ENCODE measurements at places on chromosomes 7 and 10.

DNA sequence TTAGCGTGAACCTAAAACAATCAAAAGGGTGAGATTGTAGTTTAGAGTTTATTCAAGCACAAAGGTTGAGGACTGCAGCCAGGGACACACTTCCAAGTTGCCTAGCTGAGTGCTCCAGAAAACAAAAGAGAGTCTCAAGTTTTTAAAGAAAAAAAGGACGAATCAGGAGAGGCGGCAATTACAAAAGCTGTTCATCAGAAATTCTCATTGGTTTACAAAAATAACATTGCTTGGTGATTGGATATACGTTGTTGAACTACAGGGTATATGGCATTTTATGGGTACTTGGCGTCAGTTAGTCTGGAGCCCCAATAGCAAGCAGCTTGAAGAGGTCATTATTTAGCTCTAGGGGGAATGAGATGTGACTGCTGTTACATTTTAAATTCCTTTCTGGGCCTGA, 11.5 kb downstream of the ZNF438 start:
- DNase-seq = no peak

DNA sequence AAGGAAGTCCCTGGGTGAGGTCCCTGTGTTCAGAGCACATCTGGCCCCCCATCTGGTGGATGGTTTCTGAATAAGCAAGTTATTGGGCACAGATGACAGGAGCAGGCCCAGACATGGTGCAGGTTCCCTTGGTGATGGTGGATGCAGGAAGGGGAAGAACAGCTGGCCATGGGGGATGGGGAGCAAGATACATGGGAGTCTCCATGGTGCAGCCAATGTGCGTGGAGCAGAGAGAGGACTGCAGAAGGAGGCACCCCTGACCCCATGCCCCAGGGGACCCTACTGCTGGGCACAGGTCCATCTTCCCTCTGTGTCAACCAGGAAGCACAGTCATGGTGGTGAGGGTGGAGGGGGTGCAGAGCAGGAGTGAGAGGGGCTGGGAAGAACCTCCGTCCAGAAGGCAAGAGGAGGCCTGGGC, 43.8 kb upstream of the RABGEF1 start:
- no peak for DNase-seq

DNA sequence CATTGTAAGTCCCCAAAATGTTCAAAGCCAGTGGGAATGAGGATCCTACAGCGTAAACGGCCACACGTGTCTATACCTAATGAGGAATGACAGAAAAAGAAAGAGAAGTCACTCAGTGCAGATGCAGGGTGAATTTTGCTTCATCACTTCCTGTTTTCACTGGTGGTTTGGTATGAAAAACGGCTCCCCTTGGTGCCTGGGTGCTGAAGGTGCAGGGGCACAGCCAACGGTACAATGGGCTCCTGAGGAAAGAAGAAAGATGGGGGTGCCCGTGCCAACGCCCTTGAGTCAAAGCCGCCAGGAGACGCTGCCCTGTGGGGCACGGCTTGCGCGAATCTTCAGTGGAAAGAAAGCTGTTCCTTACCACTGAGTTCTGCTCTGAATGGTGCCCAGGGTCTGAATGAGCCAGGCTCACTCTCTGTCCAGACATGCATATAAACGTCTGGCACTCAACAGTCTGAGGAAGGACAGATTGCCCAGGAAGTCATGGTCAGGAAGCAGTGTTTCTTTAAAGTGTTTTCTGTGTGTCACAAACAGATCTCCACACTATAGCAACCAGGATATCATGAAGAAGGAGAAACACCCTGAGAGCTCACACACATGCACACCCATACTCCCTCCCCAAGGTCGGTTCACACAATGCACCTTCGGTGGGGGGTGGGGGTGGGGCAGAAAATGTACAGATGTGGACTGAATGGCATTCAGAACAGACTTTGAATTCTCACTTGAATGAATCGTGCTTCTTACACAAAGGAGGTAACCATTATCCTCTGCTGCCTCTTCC, 105.8 kb downstream of the ELMO1 start:
- no peak for DNase-seq

GRCh38 chr10:99809931-99810615, 27.6 kb downstream of the ABCC2 start:
- DNase-seq = no peak

GRCh38 chr10:74081192-74081803, 69.3 kb downstream of the AP3M1 start:
- peak; percentile 36 for DNase-seq

- DNase-seq = no peak
These were observed 386.2 kb downstream of the KCNMA1 start for GRCh38 chr10:77251297-77252013.

Data from fibroblast of skin of left quadriceps (primary cell).